ENCODE measurements at places on chromosomes 16 and 17.

DNA sequence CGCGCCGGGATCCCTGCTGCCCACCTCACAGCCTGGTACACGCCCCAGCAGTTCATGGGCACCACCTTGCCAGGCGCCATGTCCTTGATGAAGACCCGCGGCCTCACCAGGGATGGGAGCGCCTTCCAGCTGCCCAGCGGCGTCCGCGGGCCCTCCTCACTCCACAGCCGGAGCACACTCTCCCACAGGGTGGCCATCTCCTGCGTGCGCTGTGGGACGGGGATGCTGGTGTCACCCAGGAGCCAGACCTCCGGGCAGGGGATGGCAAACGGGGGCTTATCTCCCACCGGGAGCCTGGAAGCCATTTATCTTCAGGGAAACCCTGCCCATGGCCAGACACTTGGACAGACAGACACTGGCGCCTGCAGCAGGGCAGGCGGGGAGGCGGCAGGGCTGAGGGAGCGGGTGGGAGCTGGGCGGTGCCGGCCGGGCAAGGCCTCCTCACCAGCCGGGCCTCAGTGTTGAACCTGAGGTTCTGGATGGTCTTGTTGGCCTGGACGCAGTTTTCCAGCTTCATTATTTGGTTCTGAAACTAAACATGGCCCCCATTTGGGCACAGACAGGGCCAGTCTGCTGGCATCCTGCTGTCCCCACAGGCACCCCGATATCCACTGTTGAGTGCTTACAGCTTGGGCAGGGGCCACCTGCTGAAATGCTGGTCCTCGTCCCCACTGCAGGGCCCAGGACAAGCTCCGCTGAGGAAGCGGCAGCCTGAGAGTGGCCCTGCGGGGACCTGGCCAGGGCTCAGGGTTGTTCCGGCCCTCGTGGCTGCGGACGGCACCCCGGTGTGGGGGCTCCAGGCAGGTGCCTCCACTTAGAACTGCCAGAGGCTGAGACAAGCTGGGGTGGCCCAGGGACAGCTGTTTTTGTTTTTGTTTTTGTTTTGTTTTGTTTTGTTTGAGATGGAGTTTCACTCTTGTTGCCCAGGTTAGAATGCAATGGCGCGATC, 4.0 kb downstream of the PERCC1 start:
- DNase-seq, result no peak

DNA sequence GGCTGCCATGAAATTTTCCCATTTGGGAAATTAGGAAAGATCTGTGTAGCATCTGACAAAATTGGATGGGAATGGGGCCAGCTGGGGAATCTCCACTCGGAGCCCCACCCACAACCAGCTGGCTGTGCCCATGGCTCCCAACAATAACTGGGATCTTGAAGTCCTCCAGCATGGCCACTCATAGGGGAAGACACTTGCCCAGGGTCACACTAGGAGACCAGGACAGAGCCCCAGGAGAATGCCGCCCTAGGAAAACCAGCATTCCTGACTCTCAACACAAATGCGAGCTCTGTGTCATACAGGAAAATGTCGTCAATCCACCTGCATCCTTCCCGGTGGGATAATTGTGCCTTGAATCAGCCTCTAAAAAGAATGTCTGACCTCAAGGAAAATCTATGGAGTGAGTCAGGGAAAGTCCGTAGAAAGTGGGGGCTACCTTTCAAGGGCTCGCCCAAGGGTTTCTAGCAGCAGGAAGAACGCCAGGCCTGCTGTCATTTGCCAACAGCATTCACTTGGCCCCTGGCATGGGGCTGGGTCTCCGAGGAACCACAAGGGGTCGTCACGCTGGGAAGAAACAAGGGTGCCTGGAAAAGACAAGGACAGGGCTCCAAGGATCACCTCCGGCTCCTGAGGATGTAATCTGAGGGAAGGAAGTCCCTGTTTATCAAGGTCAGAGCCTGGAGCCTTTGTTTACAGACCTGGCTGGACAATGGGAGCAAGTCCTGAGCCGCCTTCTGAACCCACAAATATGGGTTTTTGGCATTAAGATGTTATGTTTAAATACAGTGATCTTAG, 15.9 kb downstream of the CDH5 start:
- peak; percentile 54 for DNase-seq

DNA sequence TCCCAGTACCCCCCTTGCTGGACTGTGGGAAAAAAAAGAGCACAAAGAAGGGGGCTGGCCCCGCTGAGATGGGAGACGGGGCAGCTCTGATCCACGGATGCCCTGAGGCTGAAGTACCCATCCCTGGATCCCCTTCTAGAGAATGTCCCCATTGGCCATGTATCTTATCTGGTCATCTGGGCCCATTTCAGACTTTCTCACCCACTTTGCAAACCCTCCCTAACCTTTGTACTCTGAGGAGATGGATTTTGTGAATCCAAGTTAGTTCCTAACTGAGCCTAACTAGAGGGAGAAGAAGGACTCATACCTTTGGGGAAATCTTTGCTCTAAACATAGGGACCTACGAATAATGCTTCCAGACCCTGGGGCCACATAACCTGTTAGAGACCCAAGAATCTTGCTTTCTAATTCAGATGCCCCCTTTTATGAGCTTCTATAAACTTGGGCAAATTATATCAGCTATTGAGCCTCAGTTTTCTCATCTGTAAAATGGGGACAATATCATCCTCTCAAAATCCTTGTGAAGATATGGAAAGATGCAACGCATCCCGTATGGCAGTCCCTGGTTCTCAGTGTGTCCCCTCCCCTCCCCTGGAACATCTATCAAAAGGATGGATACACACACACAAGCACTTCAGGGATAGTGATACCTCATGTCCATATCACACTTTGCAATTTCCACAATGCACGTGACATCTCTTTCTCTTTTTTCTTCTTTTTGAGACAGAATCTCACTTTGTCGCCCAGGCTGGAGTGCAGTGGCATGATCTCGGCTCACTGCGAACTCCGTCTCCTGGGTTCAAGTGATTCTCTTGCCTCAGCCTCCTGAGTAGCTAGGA, 16.8 kb upstream of the FZD2 start:
- DNase-seq, result no peak

- no peak for DNase-seq
Measured at GRCh38 chr17:4902540-4902939, 358 bp downstream of the CHRNE start.

DNA sequence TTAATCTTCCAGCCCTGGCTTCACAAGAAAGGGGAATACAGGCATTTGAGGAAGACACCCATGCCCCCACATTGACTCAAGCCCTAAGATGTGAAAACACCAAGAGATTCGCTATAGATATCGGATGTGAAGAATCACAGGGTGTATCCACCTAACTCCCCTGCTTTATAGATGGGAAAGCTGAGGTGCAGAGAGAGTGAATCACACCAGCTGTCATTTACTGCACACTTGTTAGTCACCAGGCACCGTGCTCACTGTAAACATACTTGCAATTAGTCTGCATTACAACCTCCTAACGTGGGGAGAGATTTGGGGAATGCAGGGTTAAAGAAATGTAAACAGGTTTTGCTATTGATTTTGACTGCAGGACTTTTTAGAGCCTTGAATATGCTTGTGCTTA, 325.5 kb downstream of the C16orf95 start:
- peak; percentile 9 for DNase-seq

GRCh38 chr17:1639549-1640180, 5.9 kb downstream of the SCARF1 start:
- no peak for DNase-seq

DNA sequence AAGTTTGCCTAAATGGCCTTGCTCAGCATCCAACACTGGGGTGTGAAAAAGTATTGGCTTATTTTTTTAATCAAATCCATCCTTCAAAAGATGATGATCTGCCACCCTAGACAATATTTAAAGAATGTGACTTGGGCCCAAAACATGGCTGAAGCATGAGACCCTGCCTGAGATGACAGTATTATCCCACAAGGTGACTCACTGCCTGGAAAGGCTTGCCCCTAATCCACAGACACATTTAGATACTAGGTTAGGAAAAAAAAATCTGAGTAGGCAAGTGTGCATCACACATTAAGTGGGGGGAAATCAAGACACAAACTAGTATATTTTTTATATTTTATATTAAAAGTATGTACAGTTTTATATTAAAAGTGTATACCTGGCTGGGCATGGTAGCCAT, 38.4 kb downstream of the TOM1L2 start:
- no peak for DNase-seq
